Cortex of kidney (tissue), 1 donor: ENCODE measurements at places on chromosomes 16 and 17.

- DNase-seq = no peak
Observed at GRCh38 chr16:9791556-9791955, 390.7 kb downstream of the GRIN2A start.

DNA sequence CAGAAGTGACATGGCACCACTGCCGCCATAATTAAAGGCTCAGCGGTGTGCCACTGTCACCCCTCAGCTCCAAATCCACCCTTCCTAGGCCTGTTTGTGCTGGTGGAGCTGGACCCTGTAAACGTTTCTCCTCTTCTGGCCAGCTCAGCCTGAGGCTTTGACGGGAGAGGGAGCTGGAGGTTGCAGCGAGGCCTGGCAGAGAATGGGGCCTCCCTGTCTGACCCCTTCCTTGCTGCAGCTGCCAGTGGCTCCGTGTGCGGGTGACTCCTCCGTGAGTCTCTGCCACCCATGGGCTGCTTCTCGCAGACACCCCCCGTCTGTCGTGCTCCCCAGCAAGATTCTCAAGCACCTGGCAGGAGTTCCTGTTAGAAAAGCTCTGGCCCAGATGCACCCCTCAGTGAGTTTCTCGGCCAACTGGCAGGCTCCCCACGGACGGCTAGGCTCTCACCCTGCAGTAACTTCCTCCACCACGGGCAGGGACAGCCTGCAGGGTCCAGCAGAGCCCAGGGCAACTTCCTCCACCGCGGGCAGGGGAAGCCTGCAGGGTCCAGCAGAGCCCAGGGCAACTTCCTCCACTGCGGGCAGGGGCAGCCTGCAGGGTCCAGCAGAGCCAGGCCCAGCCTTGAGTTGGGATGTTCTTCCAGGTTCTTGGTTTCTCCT, 4.7 kb upstream of the CHMP6 start:
- no peak for DNase-seq

DNA sequence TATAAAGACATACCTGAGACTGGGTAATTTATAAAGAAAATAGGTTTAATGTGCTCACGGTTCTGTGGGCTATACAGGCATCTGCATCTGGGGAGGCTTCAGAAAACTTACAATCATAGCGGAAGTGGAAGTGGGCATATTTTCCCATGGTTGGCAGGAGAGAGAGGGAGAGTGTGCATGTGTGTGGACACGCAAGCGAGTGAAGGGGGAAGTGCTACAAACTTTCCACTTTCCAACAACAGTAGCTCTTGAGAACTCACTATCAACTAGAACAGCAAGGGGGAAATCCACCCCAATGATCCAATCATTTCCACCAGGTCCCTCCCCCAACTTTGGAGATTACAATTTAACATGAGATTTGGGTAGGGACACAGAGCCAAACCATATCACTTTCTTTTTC, 11.1 kb downstream of the TAOK1 start:
- no peak for DNase-seq

DNA sequence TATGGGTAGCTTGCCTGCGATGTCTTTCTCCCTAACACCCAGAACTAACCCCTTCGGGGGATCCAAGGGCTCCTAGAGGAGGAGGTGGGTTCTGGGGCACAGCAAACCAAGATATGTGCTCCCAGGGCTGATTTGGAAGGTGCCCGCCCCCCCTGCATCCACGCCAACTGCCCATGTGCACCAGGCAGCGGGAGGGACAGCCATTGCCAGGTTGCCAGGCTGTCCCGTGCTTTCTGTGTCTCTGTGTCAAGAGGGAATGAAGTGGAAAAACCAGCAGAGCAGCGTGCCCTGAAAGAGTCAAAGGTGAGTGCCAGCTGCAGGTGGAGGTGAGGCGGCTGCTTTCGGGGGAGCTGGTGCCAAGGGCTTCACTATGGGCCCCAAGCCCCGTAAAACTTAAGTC, 6.4 kb downstream of the TEKT5 start:
- DNase-seq = no peak

GRCh38 chr17:40071313-40072039, 8.7 kb downstream of the THRA start:
- no peak for DNase-seq

DNA sequence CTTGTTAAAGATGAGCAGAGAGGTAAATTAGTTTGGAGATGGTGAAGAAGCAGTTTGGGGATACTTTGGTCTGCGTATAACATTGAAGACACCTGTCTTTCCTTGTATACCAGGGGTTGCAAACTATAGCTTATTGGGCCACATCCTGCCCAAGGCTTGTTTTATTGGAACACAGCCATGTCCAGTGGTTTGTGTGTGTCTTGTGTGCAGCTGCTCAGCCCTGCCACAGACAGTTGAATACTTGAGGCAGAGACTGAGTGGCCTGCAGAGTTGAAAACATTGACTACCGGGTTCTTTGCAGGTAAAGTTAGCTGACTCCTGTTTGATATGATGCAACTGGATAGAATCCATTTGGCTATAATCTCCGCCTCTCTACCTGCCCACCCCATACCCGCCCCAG, 224.4 kb downstream of the PRKCA start:
- DNase-seq = no peak

DNA sequence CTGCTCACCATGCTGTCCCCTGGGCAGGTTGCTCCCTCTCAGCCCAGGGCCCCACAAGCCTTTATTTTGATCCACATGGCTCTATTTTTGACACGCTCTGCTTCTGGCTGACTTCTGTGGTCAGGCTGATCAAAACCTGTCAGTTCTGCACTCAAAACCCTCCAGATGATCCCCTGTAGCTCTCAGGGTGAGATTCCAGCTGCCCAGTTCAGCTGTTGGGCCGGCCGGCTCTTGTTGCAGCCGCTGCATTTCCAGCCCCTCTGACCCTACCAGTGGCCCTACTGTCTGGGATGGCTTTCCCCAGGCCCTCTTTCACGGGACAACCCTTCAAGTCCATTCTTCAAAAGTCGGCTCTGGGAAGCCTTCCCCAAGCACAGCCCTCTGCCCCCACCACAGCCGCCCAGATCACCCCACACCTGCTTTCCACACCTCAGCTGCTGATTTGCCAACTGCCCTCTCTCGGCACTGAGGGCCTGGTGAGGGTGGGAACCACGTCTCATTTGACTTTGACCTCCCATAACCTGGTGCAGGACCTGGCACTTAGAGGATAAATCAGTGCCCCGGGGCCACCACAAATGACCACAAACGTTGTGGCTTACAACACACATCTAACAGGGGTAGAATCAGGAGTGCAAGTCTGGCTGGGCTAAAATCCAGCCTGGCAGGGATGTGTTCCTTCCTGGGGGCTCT, 16.3 kb upstream of the CACNG4 start:
- DNase-seq = no peak

DNA sequence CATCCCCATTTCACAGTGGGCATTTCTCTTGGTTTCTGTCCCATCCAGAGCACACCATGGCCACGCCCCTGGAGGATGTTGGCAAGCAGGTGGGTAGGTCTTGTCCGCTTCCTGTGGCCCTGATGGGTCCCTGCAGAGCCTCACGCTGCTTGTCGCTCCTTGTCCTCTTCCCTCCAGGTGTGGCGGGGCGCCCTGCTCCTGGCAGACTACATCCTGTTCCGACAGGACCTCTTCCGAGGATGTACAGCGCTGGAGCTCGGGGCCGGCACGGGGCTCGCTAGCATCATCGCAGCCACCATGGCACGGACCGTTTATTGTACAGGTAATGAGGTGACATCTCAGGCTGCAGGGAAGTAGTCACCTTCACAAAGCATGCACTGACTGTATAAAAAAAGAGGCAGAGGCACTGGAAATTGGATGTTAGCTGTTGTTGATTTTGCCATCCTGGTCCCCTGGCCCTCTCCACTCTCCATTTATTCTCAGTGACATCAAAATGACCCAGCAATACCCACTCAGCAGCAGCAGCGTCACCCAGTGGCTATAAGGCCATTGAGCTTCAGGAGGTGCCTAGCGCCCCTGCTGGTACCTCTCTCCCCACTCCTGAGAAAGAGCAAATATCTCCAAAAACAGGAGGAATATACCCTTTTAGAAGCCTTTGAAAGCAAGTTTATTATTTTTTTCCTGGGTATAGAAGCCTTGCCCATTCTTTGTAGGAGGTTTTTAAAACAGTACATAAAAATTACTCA, 13.7 kb downstream of the METTL22 start:
- DNase-seq = no peak

DNA sequence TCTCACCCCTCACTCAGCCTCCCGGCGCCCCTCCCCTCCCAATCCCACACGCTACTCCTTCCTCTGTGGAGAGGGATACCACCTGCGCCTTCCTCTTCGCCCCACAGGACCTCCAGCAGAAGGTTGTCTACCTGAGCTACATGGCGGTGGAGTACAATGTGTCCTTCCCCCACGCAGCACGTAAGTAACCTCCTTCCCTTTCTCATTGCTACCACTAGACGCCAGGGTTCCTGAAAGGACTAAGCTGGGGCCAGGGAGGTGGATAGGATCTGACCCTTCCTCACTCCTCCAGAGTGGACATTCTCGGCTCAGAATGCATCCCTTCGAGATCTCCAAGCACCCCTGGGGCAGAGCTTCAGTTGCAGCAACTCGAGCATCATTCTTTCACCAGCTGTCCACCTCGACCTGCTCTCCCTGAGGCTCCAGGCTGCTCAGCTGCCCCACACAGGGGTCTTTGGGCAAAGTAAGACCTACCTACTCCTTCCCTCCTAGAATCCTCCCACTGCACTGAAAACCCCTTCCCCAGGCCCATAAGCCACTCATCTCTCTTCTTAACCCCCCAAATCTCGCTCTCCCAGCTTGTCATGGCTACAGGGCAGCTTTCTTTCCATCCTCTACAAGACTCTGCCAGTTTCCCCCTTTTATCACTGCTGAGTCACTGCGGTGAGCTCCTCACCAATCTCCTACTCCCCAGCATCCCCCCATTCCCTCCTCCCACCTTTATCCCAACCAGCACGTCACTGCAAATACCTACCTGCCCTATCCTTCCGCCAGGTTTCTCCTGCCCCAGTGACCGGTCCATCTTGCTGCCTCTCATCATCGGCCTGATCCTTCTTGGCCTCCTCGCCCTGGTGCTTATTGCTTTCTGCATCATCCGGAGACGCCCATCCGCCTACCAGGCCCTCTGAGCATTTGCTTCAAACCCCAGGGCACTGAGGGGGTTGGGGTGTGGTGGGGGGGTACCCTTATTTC, 1.5 kb downstream of the CD68 start:
- DNase-seq = no peak

DNA sequence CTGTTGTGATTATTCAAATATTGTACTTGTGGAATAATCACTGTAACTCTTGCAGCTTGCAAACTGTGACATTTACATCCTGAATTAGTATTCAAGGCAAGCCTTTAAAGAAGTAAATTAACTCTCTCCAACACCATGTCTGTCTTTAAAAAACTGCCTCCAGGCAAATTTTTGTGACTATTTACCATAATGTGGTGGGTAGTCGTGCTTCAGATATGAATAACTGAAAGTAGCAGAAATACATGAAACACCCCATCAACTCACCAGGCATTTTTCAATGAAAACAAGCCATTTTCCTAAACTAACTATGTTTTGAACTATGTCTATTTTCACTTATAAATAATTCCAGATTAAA, 217.4 kb upstream of the PSMD7 start:
- no peak for DNase-seq

- no peak for DNase-seq
Observed at GRCh38 chr16:23929856-23930255, 94.1 kb downstream of the PRKCB start.

DNA sequence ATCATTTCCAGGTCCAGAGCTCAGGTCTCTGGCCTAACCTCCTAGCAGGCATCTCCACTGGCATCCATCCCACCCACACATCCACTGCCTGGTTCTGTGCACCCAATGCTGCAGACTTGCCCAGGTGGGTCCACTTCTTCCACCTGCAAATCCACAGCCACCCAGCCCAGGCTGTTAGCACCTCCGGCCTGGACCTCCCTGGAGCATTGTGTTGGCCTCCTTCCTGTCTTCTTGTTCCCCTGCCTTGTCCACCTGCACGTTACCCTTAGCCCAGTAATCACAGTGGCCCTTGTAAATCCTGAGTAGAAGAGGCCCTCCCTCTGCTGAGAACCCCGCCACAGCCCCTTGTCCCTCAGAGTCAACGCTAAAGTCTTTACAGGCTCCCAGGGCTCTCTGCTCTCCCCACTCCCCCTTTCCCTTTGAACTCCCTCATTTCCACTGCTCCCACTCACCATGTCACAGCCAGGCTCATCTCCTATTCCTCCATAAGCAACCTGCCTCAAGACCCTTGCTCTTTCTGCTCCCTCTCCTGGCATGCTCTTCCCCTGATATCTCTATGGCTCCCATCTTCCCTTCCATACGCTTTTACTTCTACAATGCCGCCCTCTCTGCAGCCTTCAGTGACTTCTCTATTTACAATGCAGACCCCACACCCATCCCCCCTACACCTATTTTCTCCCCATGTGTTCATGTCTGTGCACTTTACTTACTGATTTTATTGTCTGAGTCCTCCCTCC, 288.8 kb downstream of the FOXL1 start:
- DNase-seq = no peak

GRCh38 chr17:42843358-42843934, 934 bp upstream of the AOC2 start:
- no peak for DNase-seq

- DNase-seq = no peak
Observed at GRCh38 chr16:56268799-56269198, 77.5 kb downstream of the GNAO1 start.

- DNase-seq = no peak
Observed at GRCh38 chr16:734981-735881, 5.6 kb downstream of the CIAO3 start.

GRCh38 chr16:828891-829290, 28.4 kb upstream of the GNG13 start:
- no peak for DNase-seq

- DNase-seq = no peak
Observed at GRCh38 chr17:67506966-67507365, 129.9 kb downstream of the PITPNC1 start.

- DNase-seq = no peak
Observed at GRCh38 chr17:44093231-44093900, 22.8 kb downstream of the G6PC3 start.

- DNase-seq = no peak
Observed at GRCh38 chr17:28827672-28828071, 14.9 kb downstream of the FAM222B start.

- no peak for DNase-seq
Observed at GRCh38 chr17:76735586-76736348, 1.4 kb downstream of the SRSF2 start.

- DNase-seq = no peak
Observed at GRCh38 chr16:49890876-49891275, 35.0 kb upstream of the ZNF423 start.

DNA sequence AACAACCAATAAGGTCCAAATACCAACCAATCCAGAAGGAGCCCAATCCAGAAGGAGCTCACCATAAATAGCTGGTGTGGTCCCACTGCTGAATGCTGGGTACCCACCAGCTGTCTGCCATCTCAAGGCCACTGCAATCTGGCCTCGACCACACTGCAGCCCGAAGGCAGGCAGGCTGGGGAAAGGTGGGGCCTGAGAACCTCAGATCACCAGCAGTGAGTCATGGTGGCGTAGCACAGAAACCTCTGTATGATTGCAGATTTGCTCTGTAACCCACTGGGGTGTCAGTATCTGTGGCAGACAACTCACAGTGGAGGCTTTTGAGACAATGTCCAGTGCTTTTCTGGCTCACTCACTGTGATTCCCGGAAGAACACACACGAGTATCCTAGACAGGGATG, 14.7 kb upstream of the CMTR2 start:
- DNase-seq = no peak

- DNase-seq = no peak
Observed at GRCh38 chr16:66605177-66605978, 874 bp downstream of the CMTM3 start.
